ENCODE measurements at places on chromosomes 6 and 20.

- no peak for DNase-seq
Measured at GRCh38 chr20:54429364-54429763, 46.0 kb upstream of the DOK5 start.

GRCh38 chr6:43703512-43704429 is 16.2 kb upstream of the MRPS18A start:
- no peak for DNase-seq

DNA sequence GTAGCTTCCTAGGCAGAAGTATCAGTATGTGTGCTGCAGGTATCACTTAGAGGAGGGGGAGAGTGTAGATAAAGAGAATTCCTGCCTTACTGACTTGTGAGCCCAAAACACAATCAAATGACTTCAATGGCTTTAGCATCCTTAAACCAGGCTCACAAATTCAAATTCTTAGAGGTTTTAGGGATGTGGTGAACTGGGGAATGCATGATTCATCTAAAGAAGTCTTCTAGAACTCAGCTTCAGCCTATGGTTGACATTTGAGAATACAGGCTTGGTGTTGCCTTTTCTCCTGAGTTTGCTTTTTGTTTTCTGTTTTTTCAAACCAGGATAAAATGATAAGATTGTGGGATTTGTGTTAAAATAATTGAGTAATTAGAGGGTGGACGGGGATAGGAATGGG is 14.4 kb downstream of the SNRPC start:
- DNase-seq: no peak

GRCh38 chr20:46955601-46956556 is 61.2 kb downstream of the EYA2 start:
- DNase-seq: no peak

DNA sequence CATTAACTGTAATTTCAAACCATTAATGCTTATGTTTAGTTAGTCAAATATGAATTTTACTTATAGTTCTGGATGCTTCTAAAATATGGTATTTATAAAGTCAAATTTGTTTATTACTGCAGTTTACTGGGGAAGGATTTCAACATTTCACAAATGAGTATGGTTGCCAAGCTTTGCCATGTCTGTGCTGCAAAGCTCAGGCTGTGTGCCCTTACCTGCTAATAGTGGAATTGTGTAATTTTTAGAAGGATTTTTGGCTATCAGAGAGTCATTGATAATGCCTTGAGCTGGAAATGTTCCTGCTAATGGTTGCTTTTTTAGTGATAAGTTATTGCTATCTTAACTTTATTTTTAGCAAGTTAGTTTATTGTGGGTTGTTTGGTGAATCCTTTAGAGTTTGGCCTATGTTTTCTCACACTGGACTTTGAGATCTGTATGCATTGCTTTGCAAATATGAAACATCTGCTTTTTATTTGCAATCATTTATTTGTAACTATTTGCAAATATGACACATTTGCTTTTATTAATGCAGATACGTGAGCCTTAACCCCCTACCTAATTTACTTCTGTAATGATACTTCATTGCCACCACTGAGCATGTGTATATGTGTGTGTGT is 105.8 kb downstream of the CD109 start:
- DNase-seq: no peak

- no peak for DNase-seq
Measured at GRCh38 chr6:135030056-135030473, 24.6 kb downstream of the HBS1L start.

DNA sequence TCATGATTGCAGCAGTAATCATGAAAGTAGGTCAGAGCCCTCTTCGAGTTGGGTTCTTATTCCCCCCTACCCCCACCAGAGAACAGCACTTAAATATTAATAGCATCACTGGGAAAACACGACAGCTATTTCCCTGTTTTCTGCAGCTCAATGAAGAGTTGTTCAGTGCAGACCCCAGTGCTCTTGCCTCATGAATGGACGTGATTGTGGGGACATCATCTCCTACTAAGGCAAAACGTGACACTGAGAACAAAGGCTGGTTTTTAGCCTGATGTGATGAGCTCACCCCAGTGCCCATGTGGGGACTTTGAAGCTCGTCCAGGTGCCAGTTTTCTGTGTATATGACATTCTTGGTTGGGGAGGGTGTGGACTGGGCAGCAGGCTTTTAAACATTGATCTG is 105.9 kb downstream of the SLC35F1 start:
- DNase-seq: no peak

GRCh38 chr20:21435576-21435975 is 38.2 kb upstream of the NKX2-4 start:
- DNase-seq: no peak

DNA sequence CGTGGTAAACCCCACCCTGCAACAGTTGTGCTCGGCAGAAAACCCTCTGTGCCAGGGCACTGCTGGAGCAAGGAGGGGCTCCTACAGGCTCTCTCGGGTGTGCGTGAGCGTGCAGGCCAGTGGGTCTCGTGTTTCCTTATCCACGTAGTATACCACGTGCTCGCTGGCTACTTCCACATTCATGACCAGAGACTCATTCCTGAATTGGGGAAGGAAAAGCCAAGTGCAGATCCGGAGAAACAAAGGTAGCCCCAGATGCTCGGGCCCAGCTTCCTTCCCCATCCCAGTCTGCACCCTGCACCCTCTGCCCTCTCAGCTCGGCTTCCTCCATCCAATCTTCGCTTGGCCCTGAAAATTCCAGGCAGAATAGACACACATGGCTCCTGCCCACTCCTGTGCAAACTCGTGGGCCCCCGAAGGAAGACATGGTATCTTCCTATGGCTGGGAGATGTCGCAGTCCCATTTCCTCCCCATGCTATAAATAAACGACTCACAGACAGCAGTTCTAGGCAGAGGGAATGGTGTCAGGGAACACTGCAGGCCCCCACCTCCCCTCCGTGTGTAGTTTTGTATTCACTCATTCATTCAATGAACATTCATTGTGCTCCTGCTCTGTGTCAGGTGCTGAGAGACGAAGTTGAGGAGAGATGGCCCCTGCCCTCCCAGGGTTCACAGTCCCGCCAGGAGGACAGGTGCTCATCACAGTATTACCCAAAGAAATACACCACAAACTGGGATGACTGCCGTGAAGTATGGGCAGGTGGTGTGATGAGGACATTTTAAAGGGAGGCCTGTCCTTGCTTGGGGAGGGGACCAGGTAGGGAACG is 29.6 kb downstream of the NPEPL1 start:
- DNase-seq: no peak

Measured in stimulated activated CD4-positive, alpha-beta T cell treated with anti-CD3 and anti-CD28 coated beads, Interleukin-15, amount 100 ng/mL, for 48 hours (primary cell).